Natural killer cell treated with Interleukin-12 subunit alpha and Interleukin-12 subunit beta and Interleukin-15 and Interleukin-18, amount 100 ng/mL, for 72 hours (primary cell): ENCODE measurements at places on chromosomes 3 and 15.
A peak's percentile ranks its signal among the peaks of the same experiment; 100 is the strongest.

DNA sequence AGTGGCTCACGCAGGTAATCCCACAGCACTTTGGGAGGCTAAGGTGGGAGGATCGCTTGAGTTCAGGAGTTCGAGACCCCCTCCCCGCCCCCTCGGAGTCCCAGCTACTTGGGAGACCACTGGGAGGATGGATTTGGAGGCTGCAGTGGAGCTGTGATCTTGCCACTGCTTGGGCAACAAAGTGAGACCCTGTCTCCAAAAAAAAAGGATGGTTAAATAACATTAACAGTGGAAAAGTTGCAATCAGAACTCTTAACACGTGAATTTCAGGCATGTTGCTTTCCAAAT lies 1.4 kb upstream of the TMEM87A start:
- no peak for DNase-seq

DNA sequence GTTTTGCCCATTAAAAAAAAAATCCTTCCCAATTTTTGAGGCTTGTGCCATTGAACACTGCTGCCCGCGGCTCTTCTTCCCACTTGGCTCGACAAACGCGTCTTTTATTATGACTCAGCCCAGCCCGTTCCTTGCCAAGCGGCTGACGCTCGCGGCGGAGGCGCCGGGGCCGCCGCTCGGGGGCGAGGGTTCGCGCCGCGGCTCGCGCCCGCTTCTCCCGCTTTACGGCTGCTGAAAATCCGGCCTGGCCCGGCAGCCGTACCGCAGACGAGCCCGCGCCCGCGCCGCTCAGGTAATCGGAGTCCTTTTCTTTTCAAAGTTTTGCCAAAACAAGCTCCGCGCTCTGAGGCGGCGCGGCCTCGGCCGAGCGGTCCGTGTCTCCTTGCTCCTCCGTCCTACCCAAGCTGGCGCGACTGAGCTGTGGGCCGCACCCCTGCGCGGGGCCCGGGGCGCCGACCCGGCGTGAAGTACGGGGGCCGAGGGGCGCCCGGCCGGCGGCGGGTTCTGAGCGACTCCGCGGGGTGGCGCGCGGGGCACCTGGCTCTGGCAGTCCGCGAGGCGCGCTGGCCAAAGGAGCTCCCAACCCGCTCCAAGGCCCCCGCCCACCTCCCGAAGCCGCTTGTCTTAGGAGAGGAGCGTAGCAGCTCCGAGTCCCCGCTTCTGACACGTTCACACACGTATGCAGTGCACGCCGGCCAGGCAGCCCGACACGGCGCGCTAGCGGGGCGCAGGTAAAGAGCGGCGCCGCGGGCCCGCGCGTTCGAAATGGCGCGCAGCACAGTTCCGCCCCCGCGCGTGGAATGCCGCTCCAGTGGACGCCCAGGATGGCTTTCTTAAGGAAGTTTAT lies 418.2 kb upstream of the NAALADL2 start:
- DNase-seq: peak; percentile 63

GRCh38 chr15:96180087-96180748 lies 150.3 kb upstream of the NR2F2 start:
- DNase-seq: no peak

DNA sequence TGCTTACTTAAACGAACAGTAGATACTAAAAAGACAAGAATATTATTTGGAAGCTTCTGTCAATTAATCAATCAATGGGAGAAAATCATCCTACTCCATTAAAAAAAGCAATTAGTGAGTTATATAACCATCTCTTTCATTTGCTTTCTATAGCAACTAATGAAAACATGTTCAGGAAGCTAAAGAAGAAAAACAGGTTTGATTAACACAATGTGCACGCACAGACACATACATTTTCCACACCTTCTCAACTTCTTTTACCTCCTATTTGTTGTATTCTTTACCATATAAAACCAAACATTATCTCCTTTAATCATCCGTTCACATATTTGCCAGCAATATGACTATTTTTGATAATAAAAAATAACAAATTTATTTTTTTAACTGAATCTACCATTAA lies 111.3 kb downstream of the GBE1 start:
- no peak for DNase-seq
